Calu3 (cell line): ENCODE measurements at places on chromosomes 3 and 15. TPM values are rescaled to one million over a fixed set of nuclear protein-coding genes. Genes with fewer than 3 reads are reported as not detected.

SKOR1 gene
- total RNA-seq = 0.17 and 0.27 TPM in 2 replicates

EIF2A gene
- 142 and 167 TPM in 2 replicates for total RNA-seq

CEMIP gene
- 1.8 and 4.1 TPM in 2 replicates for total RNA-seq

SLC33A1 gene
- total RNA-seq = 61.6 and 72.0 TPM in 2 replicates

ABI3BP gene
- 5.2 and 19.5 TPM in 2 replicates for total RNA-seq

PSTPIP1 gene
- total RNA-seq = not detected in 2 replicates

ANKDD1A gene
- total RNA-seq = 0.37 and 0.42 TPM in 2 replicates

CYP8B1 gene
- not detected in 2 replicates for total RNA-seq

PRTG gene
- 6.6 and 12.0 TPM in 2 replicates for total RNA-seq

CHRFAM7A gene
- 1.4 TPM in 1 of 2 replicates, not detected in the other for total RNA-seq

CRYGS gene
- total RNA-seq = 7.2 and 9.5 TPM in 2 replicates

ALDH1A3 gene
- 666 and 983 TPM in 2 replicates for total RNA-seq

CFAP92 gene
- total RNA-seq = 0.92 and 1.3 TPM in 2 replicates
